Caco-2 (cell line): ENCODE measurements at places on chromosomes 5 and 9. TPM values are rescaled to one million over a fixed set of nuclear protein-coding genes. Genes with fewer than 3 reads are reported as not detected.
A peak's percentile ranks its signal among the peaks of the same experiment; 100 is the strongest.

DNA sequence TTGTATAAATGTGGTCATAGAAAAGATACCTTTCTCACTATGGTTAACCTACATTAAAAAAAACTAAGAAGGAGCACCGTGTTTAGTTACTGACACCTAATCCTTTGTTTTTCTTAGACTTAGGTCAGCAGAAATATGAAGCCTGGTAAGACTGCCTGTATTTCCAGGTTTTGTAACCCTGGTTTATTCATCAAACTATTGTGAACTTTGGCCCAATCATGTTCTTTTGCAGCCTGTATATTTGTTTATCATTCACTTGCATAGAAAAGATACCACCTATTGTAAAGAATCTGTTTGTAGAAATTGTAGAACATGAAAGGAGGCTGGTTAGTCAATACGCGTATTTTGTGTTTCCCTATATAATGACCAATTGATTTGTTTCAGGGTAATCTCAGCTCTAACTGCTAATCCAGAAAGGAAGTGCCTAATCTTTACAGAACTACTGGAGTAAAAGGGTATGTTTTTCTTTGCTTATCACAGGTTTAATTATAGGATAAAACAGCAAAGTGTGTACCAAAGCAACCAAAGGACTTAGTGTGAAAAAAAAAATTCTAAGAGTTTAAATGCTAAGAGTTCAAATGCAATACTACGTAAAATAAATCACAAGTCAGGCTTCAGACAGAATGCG lies 103.6 kb downstream of the LURAP1L start:
- DNase-seq: no peak

FER gene
- 43.1 and 48.7 TPM in 2 replicates for total RNA-seq

CARTPT gene
- total RNA-seq: not detected in 2 replicates

CAMK4 gene
- not detected in 2 replicates for total RNA-seq

IL3 gene
- total RNA-seq: not detected in 2 replicates

DRD1 gene
- total RNA-seq: not detected in 2 replicates

DNA sequence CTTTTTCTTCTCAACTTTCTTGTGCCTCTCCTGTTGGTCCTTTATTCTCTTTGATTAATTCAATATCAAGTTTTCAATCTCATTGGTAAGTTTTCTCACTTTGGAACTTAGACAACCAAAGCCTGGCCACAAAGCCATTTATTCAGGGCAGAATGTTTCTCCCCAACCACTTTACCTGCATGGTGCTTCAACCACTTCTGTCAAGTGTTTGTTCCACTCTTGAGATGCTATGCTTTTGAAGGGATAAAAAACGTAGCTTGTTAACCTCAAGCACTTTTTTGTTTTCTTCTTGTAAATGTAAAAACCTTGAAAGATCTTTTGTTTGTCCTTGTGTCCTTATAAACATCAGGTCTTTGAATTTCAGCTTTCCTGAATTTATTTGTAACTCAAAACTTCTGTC lies 966.7 kb downstream of the MAT2B start:
- DNase-seq: no peak

DNA sequence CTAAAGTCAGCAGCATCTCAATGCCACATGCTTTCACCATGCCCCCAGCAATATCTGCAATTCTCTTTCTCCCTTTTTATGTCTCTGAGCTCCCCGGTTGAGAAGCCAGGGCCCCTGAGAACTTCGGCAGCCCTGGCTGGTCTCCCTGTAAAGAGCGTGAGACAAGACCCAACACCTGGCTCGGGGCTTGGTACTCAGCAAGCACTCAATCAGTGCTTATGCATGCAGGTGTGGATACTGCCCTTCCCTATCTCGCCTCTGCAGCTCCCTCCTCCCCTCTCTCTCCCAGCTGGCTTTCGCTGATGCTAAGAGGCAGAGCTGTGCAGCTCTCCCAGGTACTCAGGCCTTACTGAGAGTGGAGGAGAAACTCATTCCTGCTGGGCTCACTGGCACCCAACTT lies 41.7 kb upstream of the AKNA start:
- no peak for DNase-seq

IFNA21 gene
- total RNA-seq: not detected in 2 replicates

DNA sequence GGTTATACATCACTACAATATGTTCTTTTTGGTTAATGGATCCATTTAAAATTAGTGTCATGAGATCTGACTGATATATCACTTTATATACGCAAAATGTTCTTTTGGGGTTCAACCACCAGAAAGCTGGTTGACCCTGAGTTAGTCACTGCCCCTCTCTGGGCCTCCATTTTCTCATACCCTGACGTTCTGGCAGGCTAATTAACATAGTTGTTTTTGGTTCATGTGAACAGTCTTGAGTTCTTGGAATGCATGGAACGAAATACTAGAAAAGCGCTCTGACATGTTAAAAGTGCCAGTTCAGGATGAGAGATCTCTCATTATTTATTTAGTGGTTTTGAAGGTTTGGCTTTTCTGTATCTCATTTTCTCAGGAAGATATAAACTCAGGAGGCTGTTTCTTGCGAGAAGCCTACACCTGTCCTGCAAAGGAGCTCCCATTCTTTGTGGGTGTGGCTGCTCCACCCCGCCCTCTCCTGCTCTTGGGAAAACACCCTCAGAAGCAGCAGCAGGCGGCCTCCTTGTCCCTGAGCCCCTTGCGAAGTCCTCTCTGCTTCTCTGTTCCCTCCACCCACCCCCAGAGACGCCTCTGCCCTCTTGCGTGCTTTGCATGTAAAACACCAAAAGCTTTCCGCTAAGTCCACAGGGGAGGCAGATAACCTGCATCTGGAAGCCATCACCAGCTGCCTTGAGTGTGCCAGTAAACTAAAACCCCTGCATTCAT lies 302.4 kb upstream of the PANK3 start:
- DNase-seq: peak; percentile 11

- no peak for DNase-seq
Measured at GRCh38 chr9:98916660-98917059, 27.0 kb upstream of the COL15A1 start.

DNA sequence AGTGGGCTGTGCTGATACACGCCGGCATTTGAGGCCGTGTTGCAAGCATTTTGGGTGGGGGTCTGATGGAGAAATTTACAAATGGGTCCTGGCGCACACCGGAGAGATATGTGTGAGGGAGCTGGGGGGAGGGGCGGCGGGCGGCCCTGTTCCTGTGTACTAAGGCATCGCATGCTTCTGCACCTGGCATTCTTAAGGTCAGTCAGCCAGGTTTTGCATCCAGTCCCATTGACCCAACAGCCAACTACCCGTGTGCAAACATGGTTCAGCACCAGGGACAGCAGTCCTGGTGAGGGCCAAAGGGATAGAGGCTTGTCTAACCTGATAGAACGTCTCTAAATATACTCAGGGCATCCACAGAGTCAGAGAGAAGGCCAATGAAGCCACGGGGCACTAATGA lies 839 bp downstream of the GABRG2 start:
- peak; percentile 75 for DNase-seq

- no peak for DNase-seq
Measured at GRCh38 chr9:33136721-33137670, 30.1 kb downstream of the B4GALT1 start.

DNA sequence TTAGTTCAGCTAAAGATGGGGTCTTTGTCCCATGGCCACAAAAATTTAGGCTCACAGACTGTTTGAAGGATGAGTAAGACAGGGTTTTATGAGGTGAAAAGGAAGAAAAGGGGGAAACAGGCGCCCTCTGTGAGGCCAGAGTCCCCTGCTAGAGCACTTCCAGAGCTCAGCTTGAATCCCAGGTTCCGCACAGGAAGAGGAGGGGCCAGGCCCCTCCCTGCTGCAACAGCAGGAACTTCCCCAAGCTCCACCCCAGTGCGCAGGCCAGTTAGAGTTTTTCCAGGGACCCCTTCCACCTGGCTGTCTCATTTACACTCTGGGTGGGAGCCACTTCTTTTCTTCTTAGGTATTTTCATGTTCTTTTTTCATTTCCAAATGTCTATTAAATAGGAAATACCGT lies 480.8 kb downstream of the PSAT1 start:
- DNase-seq: no peak

DNA sequence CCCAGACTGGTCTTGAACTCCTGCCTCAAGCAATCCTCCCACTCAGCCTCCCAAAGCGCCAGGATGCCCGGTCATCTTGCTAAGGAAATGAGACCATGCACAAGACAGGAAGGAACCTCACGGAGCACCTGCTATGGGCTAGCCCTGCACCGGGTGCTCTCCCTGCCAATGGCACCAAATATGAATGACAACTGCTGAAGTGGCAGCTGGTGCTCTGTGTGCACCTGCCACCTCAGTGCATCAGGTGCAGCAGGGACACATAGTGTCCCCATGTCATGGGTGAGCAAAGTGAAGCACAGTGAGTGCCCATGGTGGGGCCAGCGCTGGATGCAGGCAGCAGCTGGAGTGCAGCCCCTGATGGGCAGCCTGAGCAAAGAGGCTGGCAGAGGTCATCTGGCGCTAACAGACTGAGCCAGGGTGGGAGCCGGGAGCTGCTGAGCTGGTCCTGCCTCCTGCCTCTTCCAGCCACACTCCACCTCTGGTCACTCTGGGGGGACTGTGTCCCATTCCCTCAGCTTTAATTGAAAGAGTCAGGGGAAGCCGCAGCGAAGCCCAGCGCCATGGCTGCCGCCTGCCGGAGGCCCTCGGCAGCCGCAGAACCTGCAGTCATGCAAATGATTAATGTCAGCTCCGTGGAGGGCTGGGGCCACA lies 46.4 kb downstream of the BARX1 start:
- DNase-seq: no peak

DNA sequence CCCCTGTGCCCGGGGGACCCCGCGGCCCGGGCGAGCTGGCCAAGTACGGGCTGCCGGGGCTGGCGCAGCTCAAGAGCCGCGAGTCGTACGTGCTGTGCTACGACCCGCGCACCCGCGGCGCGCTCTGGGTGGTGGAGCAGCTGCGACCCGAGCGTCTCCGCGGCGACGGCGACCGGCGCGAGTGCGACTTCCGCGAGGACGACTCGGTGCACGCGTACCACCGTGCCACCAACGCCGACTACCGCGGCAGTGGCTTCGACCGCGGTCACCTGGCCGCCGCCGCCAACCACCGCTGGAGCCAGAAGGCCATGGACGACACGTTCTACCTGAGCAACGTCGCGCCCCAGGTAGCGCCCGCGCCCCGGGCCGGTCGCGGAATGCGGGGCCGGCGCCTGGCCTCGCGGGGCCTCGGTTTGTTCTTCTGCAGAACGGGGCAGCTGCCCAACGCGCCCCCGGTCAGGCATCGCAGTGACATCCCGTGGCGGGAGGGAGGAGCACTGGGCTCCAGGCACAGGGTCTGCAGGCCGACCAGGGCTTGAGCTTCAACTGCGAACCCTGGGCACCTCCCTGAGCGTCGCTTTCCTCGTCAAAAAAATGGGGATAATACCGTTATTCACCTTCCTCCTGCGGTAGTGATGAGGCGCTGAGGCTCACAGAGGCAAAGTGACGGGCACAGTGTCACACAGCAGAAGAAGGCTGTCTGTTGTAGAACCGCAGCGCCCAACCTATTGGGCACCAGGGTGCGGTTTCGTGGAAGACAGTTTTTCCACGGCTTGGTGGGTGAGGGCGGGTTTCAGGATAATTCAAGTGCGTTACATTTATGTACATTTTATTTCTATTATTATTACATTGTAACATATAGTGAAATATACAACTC lies 777 bp downstream of the ENDOG start:
- DNase-seq: no peak

CDX1 gene
- 0.29 and 0.65 TPM in 2 replicates for total RNA-seq

DNA sequence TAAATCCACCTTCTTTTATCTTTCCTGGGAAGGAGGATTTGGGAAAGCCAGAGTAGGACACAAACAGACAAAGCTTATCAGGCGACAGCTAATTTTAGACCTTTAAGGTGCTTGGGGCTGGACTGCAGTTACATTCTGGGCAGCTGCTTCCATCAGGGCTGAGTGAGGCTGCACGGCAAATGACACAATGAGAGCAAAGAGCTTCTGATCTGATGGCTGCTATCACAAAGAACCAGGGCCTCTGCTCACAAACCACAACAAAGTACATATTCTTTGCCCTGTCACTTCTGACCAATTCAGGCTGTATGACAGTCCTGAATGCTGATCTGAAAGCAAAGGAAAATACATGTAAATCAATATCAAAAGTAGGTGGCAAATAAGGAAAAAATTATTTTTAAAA lies 93.1 kb downstream of the MRPS27 start:
- DNase-seq: no peak

DNA sequence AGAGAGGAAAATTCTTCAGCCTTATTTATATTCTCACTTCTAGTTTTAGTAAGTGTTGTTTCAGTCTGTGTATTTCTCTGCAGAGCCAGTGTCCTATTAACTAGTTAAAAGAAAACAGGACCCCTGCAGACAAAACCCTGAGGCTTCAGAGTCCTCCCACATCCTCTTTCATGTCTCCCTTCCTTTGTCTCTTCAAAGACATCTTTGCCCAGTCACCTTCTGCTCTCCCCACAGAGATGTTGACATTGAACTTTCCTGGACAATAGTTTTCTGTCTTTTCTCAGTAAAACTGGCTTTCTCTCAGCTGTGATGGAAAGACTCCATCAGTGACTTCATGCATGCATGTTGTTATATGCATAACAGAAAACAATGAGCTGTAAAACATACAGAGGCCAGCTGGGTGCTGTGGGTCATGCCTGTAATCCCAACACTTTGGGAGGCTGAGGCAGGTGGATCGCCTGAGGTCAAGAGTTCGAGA lies 20.2 kb downstream of the GRAMD2B start:
- no peak for DNase-seq

CCNJL gene
- total RNA-seq: 16.5 and 17.4 TPM in 2 replicates

GRCh38 chr5:158383486-158383885 lies 524.5 kb upstream of the CLINT1 start:
- DNase-seq: no peak

- DNase-seq: no peak
Measured at GRCh38 chr9:3124001-3124400, 280.1 kb upstream of the PUM3 start.

DNA sequence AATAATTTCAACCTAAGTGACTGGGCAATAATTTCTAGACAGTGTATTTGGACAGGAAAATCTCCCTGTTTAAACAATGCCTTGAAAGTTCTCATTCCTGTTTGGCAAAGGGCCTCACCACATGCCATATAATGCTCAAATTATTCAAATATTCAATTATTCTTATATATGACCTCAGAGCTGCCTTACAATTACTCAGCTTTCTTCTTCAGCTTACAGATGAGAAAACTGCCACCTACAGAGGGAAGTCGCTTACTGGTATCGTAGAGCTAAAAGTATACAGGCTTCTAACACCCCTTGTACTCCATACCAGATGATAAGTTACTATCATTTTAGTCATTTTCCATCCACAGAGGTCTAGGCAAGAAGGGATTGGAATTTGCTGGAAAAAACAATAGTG lies 830.3 kb downstream of the BRINP1 start:
- no peak for DNase-seq
